Trophoblast cell (in vitro differentiated cells and primary cell): ENCODE measurements at places on chromosomes 1 and 21.

DNA sequence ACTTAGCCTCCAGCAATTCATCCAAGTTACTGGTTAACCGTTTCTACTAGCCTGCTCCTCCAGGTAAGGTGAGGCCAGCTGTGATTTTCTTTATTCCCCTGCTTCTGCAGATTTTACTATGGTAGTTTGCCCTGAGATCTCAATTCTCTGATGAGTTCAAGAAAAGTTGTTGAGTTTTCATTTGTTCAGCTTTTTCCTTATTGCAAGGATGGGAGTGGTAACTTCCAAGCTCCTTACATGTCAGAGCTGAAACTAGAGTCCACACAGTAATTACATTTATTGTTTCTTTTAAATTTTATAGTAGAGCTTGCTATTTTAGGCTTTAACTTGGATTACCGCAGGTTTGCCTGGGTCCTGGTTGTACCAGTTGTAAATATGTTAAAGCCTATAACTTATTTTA, 76.9 kb upstream of the ZRANB2 start:
- no peak for DNase-seq

DNA sequence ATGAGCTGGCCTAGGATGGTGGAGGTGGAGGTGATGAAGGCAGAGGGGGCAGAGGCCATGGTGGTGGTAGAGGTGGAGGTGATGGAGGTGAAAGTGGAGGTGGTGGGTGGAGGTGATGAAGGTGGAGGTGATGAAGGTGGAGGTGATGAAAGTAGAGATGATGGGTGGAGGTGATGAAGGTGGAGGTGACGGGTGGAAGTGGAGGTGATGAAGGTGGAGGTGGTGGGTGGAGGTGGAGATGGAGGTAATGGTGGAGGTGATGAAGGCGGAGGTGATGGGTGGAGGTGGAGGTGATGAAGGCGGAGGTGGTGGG, 19.7 kb upstream of the NPHP4 start:
- DNase-seq: no peak

DNA sequence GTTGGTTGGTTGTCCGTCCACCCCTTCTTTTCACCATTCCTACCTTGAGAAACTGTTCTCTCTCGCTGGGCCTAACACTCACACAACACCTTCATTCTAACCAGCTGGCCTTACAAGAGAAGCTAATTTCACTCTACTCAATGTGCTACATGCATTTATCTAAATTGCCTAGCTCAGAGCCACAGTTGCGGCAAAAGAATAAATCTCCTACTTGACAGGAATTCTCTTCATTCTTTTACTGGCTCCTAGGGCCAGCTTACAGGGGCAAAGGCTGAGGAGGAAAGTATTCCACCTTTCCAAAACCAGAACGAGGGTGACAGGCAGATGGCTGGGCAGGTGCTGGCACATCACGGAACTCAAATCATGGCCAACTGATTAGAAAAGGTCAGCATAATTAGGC, 6.5 kb downstream of the F3 start:
- no peak for DNase-seq

GRCh38 chr1:210251680-210252490, 19.3 kb downstream of the SERTAD4 start:
- no peak for DNase-seq

GRCh38 chr1:119631433-119632102, 16.5 kb downstream of the ZNF697 start:
- DNase-seq: peak; percentile 54

GRCh38 chr1:12610305-12610935, 7.6 kb downstream of the DHRS3 start:
- DNase-seq: peak; percentile 80

GRCh38 chr1:27356619-27357280, 10.0 kb downstream of the MAP3K6 start:
- no peak for DNase-seq

- peak; percentile 74 for DNase-seq
Observed at GRCh38 chr1:42736152-42736551, 3.9 kb downstream of the CLDN19 start.

DNA sequence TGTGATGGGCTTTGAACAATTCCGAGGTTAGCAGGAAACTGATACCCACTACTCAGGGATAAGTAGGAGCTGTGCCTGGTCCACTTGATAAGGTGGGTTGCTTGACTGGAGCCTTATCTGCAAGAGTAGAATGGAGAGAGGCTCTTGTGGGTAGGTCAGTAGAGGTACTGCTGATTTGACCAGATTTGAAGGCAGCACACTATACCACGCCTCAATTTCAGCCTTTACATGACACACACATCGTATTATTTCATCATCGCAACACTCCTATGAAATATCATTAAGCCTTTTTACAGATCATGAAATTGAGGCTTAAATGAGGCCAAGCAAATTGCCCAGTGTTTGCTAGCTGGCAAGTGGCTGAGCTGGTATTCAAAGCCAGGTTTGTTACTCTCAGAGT, 69.6 kb downstream of the KCNJ15 start:
- no peak for DNase-seq

- DNase-seq: peak; percentile 55
Observed at GRCh38 chr1:150549496-150550221, 451 bp downstream of the ADAMTSL4 start.

DNA sequence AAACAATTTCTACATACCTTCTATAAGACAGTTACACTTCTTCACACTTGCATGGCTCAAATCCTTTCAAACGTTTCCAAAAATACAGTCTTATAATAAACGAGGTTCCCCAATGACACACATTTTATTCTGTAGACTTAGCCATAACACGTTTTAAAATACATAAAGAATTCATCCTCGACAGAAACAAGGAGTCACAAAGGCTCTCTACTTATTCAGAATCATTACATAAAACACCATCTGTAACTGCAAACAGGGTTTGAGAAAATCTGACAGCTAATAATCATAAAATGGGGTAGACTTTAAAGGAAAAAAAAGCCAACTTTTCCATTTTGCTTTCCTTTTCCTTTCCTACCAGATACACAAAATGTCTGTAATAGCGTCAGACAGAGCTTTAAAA, 1.8 kb downstream of the PIK3R3 start:
- no peak for DNase-seq

DNA sequence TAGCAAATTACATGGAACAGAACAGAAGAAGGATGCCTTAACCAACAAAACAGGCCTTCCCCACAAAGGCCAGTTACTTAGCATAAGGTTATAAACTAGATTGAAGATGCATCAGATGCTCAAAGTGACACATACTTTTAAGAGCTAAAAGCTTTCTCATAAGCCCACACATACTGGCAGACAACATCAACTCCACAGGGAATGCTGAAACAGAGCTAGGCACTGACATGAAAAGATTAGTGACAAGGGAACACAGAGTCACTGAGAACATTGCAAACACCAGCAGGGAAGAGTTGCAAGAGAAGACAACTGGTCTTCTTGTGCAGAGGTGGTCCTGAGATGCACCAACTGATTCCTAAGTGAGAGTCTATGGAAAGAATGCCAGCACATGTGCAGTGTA, 6.9 kb downstream of the TTC13 start:
- no peak for DNase-seq

- no peak for DNase-seq
Observed at GRCh38 chr1:235127203-235127602, 1.4 kb downstream of the TOMM20 start.

- DNase-seq: peak; percentile 86
Observed at GRCh38 chr1:19240673-19241538, 10.4 kb downstream of the EMC1 start.

DNA sequence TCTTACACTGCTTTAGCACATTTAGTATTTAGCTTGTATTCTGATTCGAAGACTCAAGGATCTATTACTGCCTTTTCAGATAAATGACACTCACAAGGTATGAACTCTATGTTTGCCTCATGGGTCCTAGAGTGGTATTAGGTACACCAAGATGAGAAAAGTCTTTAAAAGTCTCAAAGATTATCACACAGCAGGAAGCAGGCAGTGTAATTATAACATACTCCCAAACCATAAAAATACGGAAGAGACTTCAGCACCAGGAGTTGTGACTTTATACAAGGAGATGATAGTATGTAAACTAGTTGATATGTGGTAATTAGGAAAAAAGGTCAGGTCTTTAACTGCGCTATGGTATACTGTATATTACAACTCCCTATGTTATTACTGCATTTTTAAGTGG, 11.2 kb upstream of the RCSD1 start:
- DNase-seq: no peak

- DNase-seq: no peak
Observed at GRCh38 chr1:33163621-33164519, 18.0 kb downstream of the TRIM62 start.

- no peak for DNase-seq
Observed at GRCh38 chr21:46110499-46111192, 12.7 kb downstream of the COL6A2 start.

GRCh38 chr1:118636004-118636403, 352.1 kb downstream of the TBX15 start:
- no peak for DNase-seq

GRCh38 chr1:28910379-28911115, 3.8 kb upstream of the EPB41 start:
- DNase-seq: no peak

GRCh38 chr1:31809698-31810097, 6.1 kb downstream of the SPOCD1 start:
- DNase-seq: no peak

DNA sequence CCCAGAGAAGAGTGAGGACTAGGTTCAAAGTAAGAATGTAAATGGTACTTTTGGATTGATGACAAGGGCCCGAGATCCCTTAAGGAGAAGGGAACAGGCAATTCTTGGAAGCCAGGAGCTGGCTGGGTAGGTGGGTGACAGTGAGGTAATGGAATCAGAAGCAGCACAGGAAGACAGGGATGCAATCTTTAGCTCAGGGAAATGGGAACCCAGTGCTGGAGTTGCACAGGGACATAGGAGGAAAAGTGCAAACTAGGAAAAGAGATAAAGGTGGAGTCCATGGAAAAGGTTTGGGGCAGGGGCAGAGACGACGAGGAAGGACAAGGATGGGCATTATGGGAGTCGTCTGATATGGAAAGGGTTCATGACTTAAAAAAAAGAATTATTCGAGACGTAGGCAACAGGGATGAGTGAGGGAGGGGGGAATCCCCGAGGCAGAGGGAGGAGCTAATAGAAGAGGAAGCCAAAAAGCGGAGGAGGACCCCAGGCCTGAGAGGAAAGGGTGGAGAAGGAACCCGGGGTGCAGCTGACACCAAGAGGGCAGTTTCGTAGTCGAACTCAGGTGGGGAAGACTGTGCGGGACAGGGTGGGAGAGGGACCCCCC, 495 bp downstream of the PI4KB start:
- DNase-seq: no peak

DNA sequence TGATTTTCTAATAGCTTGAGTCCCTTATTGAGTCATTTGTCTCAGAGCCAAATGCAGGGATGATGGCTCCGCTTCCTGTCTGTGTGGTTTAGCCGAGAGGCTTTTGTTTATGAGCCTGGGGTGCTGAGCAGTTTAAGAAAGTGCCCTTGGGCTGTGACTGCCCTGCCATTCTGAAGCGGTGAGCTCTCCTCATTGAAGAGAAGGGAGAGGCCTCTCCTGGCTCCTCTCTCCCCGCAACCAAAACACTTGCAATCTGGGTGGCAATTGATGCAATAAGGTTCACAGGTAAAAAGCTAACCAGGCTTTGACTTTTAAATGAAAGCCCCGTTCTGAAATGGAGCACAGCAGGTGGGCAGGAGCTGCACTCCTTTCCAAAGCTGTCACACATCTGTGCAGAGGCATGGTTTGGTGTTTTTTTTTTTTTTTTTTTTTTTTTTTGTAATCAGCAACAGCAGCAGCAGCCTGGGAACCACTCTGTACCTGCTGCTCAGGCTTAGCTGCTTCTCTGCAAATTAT, 403.7 kb downstream of the SIPA1L2 start:
- DNase-seq: peak; percentile 1

GRCh38 chr1:166888373-166889111, 12.5 kb upstream of the TADA1 start:
- no peak for DNase-seq

GRCh38 chr1:234458352-234459017, 20.5 kb downstream of the TARBP1 start:
- peak; percentile 96 for DNase-seq

DNA sequence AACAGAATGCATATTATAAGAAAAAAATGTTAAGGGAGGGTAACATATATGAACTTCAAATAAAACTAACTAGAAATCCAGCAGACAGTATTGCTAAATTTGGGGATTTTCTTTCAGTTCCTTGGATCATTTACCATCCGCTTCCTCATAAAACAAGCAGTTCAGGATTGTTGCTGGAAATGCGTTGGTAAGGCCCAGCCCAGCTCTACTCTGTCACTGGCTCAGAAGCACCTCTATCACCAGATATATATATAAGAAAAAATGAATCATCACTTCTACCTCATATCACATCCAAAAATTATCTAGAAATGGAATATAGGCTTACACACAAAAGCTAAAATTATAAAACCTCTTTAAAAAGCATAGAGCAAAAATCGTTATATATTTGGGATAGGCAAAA, 28.2 kb upstream of the COG2 start:
- DNase-seq: no peak

DNA sequence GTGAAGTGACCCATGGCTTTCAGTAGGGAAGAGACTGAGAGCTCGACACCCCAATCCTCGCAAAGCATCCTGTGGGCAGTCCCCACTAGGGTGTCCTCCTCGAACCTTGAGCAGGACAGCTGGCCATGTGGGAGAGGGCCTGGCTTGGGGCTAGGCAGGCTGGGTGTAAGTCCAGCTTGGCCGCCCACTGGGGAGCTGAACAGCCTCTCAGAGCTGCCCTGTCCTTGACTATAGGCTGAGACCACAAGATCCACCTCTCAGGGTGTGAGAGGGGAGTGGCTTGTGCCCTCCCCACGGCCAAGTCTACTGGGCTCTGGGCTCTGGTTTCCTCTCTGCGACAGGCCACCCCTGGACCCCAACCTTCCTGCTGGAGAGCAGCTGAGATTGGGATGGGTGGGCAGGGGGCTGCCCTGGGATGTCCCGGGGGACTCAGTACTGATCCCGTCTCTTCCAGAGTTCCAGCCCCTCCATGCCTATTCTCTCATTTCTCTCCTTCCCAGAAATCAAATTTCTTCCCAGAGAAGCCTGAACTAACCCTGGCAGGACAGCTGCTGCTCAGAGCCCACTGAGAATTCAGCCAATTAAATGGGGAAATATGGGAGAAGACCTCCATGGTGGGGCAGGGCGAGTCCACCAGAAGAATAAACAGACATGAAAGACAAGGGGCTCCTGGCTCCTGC, 282.9 kb downstream of the PTPRU start:
- DNase-seq: no peak

GRCh38 chr1:42170779-42171621, 6.5 kb upstream of the GUCA2A start:
- no peak for DNase-seq

DNA sequence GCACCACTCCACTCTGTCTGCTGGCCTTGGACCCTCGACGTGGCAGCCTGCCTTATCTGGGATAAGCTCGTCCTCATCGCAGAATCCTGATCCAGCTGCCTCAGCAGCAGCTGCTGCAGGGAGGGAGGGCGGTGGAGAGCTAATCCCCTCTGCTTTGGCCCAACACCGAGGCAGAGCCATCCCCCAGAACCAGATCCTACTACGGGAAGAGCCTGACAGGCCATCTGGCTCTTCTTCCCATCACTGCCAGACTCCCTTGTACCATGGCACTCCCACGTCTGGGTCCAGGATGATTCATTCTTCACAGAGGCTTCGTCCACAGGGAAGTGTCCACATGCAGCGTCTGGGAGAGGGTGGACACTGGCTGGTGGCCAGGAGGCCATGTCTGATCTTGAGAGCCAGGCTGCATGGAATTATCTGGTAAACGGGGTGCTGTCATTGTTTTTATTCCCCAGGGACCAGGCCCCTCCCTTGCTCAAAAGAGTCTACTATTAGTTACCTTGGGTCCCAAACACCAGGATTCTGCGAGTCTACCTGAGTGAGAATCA, 14.6 kb upstream of the PKP1 start:
- no peak for DNase-seq

- DNase-seq: no peak
Observed at GRCh38 chr1:118257946-118258345, 72.9 kb upstream of the SPAG17 start.
